ENCODE measurements at places on chromosomes 6 and 20. TPM values are rescaled to one million over a fixed set of nuclear protein-coding genes. Genes with fewer than 3 reads are reported as not detected.

DNA sequence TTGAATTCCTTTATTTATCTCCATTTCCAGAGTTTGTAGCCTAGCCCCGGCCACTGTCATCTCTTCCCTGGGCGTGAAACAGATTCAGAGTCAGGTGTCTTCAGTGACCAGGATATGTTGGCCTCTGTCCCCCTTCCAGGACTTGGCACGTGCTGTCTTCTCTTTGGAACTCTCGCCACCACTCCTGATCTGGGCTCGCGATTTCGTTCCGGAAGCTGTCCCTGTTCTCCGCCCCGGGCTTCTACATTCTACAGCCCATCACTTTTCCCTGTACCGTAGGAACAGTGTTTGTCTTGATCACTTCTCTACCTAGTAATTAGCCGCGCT lies 739 bp downstream of the GSS start:
- DNase-seq = no peak

ULBP2 gene
- not detected for total RNA-seq

- no peak for DNase-seq
Measured at GRCh38 chr6:149888093-149888492, 9.8 kb downstream of the RAET1E start.

DNA sequence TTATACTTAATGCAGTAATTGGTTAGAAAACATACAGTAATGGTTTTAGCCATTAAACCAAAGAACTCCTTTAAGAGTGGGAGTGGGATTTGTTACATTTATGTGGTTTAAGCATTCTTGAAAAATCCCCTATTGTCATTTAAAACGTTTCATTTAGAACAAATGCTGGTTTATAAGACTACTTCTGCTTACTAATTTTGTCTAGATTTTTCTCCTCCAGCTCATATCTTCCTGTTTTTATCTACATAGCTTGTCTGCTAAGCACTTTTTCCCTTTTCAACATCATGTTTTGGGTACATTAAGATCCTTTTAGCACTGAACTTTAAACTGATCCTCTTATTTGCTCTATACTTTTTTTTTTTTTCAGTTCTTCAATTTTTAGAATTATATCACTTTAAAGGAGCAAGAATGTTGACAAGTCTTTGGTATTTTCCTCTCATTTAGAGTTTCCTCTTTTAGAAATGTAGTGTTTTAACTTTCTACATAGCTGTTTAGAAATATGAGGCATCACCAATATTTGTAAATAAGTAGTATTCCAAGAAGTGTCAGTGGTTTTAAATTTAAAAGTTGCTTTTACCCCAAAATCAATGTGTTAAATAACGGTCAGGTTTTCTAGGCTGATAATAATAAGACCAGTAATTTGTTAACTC lies 80.9 kb downstream of the SESN1 start:
- DNase-seq = no peak

GRCh38 chr6:29345380-29345779 lies 23.3 kb downstream of the OR5V1 start:
- DNase-seq = no peak

GRCh38 chr6:79872986-79873385 lies 74.4 kb downstream of the ELOVL4 start:
- DNase-seq = no peak

DNA sequence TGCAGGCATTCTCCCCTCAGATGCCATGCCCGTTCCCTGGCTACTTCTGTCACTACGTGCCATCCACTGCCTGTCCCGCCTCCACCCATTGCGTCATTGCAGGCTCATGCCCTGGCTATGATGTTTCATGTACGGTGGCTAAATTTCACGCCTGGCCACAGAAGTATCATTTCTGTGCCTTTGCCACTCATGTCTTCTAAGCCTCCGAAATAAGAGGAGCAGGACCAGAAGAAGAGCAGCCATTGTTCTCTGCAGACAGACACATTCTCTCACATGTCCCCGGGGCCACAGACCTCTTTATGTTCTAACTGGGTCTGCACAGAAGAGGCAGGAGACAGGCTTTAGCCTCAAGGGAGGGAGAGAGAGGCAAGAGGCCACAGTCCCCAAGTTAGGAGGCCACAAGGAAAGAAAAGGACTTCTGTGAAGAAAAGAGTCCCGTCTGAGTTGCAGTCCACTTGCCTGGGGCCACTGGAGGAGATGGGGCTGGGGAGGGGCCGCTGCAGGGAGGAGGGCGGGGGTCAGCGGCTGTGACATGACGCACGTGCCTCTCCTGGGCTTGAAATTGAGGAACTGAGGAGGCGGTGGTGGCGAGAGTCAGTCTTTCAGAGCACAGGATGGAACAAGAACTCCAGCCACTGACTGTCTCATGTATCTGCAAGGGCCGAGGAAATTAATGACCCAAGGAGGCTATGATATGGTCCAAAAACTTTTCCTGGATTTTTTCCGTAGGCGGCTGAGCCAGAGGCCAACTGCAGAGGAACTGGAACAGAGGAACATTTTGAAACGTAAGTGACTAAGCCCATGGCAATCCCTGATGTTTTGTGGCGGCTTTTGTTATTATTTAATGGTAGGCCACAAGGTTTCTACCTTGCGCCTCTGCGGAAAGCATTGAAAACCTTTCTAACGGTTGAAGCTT lies 55.9 kb downstream of the TBC1D7 start:
- no peak for DNase-seq

GRCh38 chr20:21099751-21100577 lies 6.2 kb downstream of the LINC00237 start:
- no peak for DNase-seq

GRCh38 chr20:25493748-25494505 lies 86.5 kb downstream of the GINS1 start:
- no peak for DNase-seq

GRCh38 chr6:164661716-164662115 lies 647.7 kb downstream of the C6orf118 start:
- no peak for DNase-seq

DNA sequence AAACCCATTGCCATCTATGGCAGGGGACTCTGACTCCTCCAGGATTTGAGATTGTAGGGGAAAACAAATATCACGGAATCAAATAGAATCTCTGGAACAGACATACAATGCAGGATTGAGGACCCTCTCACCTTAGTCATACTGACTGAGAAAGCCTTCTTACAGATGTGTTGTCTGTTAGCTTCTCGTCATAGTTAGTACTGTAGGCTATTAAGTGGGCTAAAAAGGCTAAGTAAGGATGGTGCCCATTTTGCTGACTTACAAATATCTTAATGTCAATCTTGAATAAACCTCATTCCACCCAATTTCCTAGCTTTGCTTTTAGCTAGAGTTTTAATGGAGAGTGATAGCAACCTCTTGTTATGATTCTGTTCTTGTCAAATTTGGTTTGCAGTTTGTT lies 352.4 kb downstream of the QKI start:
- DNase-seq = no peak

- DNase-seq = no peak
Measured at GRCh38 chr20:1333462-1334369, 4.8 kb upstream of the SDCBP2 start.

BPIFB4 gene
- not detected for total RNA-seq

GHRH gene
- not detected for total RNA-seq

GRCh38 chr6:17156112-17156921 lies 54.5 kb downstream of the STMND1 start:
- peak; percentile 15 for DNase-seq

- DNase-seq = no peak
Measured at GRCh38 chr20:36957875-36958667, 6.6 kb upstream of the SAMHD1 start.

GRCh38 chr20:36434383-36434782 lies 106.9 kb upstream of the MYL9 start:
- no peak for DNase-seq

DNA sequence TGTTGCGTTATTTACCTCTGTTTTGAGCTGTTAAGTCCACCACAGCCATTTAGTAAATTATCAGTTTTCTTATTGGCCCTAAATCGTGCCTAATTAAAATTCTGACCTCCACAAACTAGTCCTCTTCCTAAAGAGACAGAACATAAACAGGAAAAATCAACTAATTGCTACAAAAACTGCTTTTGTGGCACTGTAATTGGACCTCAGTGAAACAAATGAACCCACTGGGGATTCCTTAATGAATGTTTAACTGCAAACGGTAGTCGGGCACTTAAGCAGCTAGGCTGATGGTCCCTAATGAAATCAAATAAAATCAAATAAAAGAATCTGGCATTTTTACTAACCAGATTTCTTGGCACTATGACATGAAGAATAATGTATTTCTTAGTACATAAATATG lies 513.4 kb upstream of the SLC35B3 start:
- DNase-seq = no peak

- no peak for DNase-seq
Measured at GRCh38 chr20:20904501-20904831, 192.0 kb upstream of the RALGAPA2 start.

DNA sequence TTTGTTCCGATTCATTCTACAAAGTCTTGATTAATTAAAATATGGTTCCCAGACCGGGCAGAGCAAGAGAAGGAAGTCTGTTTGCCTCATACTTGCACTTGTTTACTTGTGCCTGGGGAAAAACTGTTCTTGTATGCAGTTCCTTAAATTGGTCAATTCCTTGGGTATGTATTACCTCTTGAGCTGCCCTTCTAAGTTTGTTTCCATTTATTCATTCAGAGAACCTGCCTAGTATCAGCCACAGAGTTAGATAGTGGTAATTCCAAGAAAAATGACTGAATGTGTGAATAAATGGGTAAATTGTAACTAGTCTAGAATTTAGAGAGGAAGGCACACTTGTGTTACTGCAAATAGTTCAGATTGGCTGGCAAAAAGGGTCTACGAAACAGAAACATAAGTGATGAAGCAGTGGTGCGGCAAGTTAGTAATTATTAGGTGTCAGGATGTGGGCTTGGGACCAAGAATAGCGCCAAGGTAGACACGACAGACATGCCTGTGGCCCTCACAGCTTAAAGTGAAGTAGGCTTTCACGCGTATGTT lies 525 bp upstream of the MAK start:
- DNase-seq = no peak

- no peak for DNase-seq
Measured at GRCh38 chr20:19967445-19967844, 49.7 kb upstream of the NAA20 start.

DNA sequence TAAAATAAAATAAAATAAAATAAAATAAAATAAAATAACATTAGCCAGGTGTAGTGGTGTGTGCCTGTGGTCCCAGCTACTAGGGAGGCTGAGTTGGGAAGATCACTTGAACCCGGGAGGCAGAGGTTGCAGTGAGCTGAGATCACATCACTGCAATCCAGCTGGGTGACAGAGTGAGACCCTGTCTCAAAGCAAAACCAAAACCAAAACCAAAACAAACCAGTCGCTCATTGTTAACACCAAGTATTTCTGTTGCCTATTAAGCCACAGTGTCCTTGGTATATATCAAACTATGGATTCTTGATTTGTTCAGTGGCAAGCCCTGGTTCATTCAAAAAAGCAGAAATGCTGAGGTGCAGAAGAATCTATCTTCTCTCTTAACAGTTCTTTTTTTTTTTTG lies 65.7 kb downstream of the PYGB start:
- DNase-seq = no peak

BFSP1 gene
- 2.5 TPM for total RNA-seq

DNA sequence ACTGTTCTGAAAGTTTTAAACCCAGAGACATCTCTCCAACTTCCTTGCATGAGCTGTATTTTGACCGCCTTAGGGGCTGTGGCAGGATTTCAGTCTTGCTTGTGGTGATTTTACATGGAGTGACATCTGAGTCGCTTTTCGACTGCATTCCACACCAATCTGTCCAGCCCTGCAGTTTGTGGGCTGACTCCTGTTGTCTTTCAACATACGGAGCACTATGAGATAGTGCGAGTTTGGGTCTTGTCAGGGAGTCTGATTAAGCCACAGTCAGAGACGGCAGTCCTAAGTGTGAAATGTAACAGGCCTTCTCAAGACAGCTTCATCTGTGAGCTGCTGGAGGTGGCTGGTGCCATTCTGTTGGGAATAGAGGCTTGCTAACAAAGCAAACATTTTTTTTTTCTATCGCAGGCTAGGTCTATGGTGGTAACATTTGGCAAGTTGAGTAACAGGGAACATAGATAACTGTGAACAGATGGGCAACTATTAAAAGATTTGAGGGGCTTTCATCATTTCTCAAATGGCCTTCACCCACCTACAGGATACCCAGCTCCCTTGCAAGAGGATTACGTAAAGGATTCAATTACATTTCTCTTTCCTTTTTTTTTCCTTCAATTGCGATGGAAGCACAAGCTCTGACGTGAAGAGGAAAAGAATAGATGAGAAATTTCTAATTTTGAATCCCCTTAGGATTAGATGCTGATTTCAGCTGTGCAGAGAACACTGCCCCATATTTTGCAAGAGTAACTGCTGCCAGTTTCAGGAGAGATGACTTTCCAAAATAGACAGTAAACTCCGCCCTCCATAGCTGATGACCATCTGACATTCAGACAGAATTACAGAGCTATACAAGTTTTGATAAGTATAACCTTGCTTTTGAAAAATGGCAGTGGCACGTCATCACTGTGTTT lies 25.1 kb downstream of the CAP2 start:
- no peak for DNase-seq

CRIP3 gene
- 46.3 TPM for total RNA-seq

PI16 gene
- total RNA-seq = not detected

GRCh38 chr20:3616250-3616649 lies 46.9 kb downstream of the GFRA4 start:
- DNase-seq = no peak

GRCh38 chr20:57514273-57514751 lies 10.6 kb downstream of the CTCFL start:
- DNase-seq = peak; percentile 71

BPI gene
- total RNA-seq = not detected

GRCh38 chr6:121274666-121275295 lies 59.5 kb downstream of the TBC1D32 start:
- no peak for DNase-seq

DNA sequence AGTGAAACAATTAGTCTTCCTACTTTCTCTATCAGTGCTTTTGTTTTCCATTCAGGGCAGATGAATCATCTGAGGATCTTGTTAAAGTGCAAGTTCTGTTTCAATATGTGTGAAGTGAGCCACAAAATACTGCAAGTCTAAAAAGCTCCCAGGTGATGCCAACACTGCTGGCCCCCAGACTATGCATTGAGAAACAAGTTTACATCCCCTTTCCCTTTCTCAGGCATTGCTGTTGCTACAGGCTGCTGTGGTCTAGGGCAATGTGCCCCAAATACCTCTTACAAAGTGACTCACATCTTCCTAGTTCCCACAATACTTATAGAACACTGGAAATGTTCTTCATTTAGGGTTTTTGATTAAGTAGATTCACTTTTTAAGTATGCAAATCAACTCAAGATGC lies 31.8 kb downstream of the ABRACL start:
- no peak for DNase-seq

- DNase-seq = no peak
Measured at GRCh38 chr6:150435832-150436231, 67.0 kb downstream of the IYD start.

DNA sequence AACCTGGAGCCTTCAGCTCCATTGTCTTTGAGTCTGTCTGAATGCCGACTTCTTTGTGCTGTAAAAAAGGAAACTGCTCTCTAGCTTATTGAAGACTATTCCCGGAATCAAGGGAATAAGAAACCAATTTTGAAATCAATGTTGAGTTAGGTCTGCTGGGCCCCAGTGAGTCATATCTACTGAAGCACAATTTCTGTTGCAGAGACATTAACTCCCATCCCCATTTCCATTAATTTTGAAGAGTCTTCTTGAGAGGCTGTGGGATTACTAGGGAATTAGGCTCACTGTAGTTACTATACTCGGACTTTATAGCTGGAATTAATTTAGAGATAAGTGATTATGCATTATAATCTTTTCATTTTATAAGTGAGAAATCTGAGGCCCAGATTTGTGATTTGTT lies 116.7 kb downstream of the SLC35F1 start:
- no peak for DNase-seq
